ENCODE measurements at places on chromosomes 3 and 15. TPM values are rescaled to one million over a fixed set of nuclear protein-coding genes. Genes with fewer than 3 reads are reported as not detected.

Gene FSIP1
- total RNA-seq: 0.91 TPM

Gene ZNF80
- not detected for total RNA-seq

Gene ARHGAP31
- 42.1 TPM for total RNA-seq

Gene CCDC174
- 12.6 TPM for total RNA-seq

DNA sequence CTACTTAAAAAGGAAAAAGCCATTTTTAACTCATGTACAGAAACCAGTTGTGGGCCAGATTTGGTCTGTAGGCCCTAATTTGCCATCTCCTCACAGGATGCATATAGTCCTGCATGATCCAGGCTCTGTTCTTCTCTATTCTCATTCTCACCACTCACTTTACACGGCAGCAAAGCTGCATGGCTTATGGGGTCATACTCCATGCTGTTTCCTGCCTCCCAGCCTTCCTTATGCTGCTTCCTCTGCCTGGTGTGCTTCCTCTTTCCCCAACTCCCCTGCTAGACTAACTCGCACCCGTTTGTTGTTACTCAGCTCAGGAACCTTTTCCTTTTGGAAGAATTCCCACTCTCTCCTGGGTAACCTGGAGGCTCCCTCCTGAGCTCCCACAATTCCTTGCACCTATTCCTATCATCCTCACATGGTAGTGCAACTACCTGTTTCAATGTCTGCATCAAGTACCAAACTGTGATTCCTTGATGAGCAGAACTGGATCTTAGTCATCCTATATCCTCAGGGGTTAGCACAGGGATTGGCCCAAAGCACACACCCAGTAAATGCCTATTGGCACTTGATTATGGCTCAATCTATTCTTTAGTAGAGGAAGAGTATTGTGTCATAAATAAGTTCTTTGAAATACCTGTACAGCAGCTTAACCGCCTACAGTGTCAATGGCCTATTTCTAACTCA lies 172.1 kb upstream of the MITF start:
- no peak for DNase-seq

Gene GRK7
- not detected for total RNA-seq
